Fibroblast of upper back skin (primary cell): ENCODE measurements at places on chromosomes 5 and 9.

DNA sequence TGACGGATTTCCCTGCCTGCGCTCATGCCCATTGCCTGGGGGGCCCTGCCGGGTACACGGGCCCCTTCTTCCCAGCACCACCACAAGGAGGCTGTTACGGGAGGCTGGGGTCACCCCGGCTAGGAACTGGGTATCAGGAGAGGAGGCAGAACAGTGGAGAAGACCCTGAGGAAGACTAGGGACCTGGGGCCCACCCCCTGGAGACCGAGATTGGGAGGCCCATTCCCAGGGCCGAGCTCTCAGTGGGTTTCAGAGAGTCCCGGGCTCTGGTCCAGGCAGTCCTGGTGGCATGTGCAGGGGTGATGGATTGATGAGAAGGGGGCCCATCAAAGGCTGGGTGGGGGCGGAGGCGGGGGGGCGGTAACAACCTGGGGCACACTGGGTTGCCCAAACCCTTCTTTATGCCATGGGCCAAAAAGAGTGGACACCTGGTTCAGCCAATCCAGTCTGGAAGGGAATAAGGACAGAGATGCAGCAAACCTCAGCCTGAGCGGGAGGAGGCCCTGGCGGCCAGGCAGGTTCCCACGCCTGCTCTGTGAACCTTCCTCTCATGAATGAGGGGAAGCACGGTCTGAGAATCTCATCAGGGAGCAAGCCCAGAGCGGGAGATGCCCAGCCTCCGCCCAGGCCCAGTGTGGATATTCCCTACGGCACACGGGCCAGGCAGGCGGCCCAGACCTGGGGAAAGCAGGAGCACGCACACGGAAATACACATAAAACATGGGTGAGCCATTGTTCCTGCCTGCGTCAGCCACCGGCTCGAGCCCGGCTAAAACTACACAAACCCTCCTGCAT, 785 bp upstream of the P4HA2 start:
- no peak for DNase-seq

DNA sequence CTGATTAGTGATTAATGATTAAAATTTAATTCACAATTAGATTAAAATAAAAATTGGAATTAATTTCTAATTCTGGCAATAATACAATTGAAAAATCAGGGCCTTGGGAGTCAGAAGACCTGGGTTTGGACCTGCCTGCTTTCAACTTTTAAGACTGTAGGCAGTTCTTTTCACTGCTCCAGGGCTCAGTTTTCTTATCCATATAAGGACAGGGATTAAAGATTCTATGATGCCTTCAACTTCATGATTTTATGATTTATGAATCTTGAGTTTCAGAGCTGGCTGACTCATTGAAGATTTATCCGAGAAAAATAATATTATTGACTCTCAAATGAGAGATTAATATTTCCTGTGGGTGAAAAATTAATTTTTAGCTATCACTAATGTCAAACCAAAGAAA, 208.6 kb upstream of the ANKH start:
- peak; percentile 35 for DNase-seq

- no peak for DNase-seq
These were observed 64.7 kb upstream of the CHD1 start for GRCh38 chr5:98993512-98993911.

DNA sequence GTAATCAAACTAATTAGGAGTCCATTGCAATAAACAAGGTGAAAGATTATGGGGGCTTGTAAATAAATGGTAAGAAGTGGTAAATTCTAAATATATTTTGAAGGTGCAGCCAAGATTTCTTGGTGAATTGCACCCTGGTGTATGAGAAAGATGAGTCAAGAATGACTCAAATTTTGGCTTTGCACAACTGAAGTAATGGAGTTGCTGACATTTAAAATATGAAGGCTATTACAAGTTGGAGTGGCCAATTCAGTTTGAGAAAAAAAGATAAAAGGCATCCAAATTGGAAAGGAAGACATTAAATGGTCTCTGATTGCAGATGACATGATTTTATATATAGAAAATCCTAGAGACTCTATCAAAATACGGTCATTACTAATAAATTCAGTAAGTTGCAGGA, 2330.6 kb downstream of the MAT2B start:
- peak; percentile 2 for DNase-seq

DNA sequence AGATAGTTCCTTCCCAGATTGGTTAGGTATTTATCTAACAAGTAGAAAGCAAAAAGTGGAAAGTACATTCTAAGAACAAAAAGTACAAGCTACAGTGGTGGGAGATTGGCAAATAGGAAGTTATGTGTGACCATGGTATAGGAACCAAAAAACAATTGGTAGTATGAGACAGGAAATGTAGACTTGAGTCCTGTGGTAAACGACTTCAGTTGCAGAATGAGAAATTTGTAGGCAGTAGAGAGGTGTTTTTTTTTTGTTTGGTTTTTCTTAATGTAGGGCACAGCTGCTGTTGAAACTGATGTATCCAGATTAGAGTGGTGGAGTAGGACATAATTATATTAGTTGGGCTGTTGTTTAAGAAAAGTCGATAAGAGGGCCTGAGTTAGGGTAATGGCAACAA, 72.0 kb downstream of the CCNH start:
- no peak for DNase-seq
